ENCODE measurements at places on chromosomes 7 and 10. TPM values are rescaled to one million over a fixed set of nuclear protein-coding genes. Genes with fewer than 3 reads are reported as not detected.

DNA sequence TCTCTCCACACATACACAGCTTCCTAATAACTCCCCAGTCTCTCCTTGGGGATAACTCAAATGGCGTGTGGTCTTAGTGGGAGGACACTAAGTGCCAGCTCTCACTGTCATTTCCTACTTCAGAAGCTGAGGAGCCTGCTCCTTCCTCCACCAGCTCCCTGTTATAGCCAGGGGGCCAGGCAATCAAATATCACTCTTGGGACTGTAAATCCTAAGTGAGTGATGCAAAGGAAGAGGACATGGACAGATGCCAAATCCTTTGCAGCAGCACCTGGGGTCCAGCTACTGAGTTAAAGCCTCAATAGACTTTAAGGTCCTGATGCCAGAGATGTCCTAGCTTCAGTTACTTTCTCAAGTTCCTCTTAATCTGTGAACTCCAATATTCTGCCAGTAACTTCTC is 34.1 kb downstream of the SEM1 start:
- DNase-seq: no peak
- H3K4me3 ChIP-seq: no peak overlapping the region
- no peak overlapping the region for H3K27ac ChIP-seq
- no peaks in the 10 kb centered on the region for H3K27me3 ChIP-seq
- H3K4me1 ChIP-seq: peaks cover 8% of the 10 kb centered on the region
- peaks cover 24% of the 10 kb centered on the region for H3K36me3 ChIP-seq

NME8 gene
- total RNA-seq: not detected

SPAM1 gene
- not detected for total RNA-seq

IL6 gene
- total RNA-seq: 0.69 TPM

All from left ventricle myocardium inferior (tissue), 1 donor.